ENCODE measurements at places on chromosomes 7 and 10.

DNA sequence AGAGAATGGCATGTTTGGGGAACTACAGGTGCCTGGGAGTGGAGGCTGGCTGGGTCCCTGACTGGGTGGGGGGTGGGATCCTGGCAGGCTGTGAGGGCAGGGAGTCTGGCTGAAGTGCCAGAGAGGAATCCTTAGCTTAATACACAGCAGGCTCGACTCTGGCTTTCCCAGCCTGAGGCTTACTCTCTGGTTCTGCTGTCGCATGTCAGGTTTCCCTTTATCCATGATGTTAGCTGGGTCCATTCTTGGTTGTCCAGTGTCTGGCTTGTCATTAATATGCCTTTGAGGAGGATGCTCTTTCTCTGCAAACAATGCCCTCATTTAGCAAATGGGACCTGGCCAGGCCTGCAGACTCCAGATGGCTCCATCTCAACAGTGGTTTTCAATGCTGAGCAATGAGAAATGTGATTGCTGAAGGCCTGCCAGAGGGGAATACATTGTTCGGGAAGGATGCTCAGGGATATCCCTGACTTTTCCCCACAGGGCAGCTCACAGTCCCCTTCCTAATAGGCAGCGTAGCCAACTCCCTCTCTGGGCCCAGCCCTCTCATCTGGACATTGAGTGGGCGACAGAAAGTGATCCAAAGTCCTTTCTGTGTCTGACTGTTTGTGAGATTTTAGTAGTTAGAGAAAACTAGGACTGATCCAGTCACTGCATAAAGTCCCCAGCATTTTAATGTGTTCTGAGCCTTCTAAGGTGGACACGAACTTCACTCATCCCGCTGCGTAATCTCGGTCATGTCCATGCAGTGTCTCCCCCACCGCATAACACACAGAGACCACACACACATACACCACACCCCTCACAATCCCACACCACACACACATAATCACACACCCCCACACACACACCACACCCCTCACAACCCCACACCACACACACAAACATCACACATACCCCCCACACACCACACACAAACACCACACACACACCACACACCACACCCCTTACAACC lies 124.9 kb downstream of the ANLN start:
- no peak for DNase-seq

DNA sequence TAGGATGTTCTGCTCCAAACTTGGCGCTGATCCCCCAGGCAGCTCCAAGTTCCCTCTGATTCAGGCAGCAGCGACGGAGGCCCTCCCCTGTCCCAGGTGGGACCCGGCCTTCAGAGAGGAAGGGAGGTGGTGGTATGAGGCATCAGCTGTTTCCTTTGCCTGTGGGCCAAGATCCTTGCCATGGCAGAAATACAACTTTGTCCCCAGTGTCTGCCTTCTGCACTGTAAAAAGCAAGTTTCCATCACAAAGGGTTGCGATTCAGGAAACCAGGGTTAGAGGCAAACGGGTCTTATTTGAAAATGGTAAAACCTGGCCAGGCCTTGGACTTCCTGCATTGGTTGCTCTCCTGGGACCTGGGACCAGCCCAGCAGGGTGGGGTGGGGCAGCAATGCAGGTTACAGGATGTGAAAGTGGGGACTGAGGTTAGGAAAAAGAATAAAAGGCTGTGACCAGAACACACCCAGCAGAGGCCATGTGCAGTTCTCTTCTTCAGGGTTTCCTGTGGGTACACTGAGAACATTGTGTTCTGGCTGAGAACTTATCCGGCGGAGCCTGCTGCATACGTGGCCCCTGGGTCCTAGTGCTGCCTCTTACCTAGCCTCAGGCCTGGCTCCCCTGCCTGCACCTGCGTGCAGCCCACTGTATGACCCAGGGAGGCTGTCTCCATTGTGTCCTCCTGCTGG lies 25.1 kb upstream of the DDIT4 start:
- DNase-seq = no peak

DNA sequence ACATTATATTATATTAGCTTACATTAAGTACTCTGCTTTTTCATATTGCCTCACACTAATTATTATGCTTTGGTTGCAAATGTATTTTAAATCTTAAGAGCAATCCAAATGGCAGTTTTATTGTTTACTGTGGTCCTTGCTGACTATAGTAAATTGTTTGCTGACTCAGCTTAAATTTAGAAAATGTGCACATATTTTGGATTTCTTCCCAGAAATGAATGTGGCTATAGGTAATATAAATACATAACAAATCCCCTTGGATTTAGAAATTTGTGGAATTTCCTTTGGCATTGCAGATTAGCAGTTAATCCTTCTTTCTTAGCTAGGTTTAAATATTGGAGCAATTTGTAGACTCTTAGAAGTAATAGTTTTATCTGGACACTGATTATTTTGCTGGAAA lies 565.8 kb downstream of the NRG3 start:
- DNase-seq = no peak

GRCh38 chr7:106063692-106064091 lies 48.4 kb downstream of the SYPL1 start:
- no peak for DNase-seq

GRCh38 chr10:14649739-14650138 lies 125.0 kb downstream of the FAM107B start:
- DNase-seq = no peak

DNA sequence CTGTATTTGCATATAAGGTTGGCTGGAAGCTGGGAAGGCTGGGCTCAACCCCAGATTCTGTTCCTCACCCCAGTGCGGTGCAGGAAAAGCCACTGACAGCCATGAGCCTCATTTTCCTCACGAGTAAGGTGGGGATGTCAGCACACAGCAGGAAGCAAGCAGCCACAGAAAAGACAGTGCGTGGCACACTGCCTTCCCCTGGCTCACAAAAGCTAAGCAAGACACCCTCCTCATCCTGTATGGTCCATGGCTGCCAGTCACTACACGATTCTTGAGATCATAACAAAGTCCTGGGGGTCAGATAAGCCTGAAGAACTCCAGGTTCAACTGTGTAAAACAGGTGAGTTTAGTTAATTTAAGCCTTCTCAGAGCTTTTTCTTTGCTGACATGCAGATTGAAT lies 28.9 kb upstream of the DDC start:
- no peak for DNase-seq

DNA sequence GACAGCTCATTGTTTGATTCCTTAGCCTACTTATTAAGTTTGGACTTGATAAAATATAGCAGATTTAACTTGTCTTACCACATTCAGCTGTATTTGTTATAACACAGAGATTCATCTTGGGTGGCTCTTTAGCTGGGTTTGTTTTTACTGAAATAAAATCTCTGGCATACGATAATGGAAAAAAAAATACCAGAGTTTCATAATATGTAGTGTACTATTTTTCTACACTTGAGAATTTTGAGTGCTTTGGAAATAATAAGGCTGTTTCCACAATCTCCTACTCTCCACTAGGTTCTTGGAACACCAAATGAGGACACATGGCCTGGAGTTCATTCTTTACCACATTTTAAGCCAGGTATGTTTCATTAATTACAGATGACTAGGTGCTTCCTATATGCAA lies 218.6 kb upstream of the FZD1 start:
- no peak for DNase-seq

All from DMS79 (cell line).